Urinary bladder (tissue), 4 donors: ENCODE measurements at places on chromosomes 5 and 9. TPM values are rescaled to one million over a fixed set of nuclear protein-coding genes. Genes with fewer than 3 reads are reported as not detected.

GRCh38 chr5:136079195-136079985 is 50.6 kb downstream of the TGFBI start:
- DNase-seq = no peak

- DNase-seq = no peak
Measured at GRCh38 chr5:138472353-138472752, 7.1 kb downstream of the EGR1 start.

Gene SEC16A
- 24.3 TPM for total RNA-seq

Gene CCDC192
- not detected for total RNA-seq

Gene MYMK
- 1.2 TPM for total RNA-seq

- no peak for DNase-seq
Measured at GRCh38 chr9:131405428-131405827, 11.5 kb downstream of the PRRC2B start.

Gene CDH18
- 3.2 TPM for total RNA-seq

DNA sequence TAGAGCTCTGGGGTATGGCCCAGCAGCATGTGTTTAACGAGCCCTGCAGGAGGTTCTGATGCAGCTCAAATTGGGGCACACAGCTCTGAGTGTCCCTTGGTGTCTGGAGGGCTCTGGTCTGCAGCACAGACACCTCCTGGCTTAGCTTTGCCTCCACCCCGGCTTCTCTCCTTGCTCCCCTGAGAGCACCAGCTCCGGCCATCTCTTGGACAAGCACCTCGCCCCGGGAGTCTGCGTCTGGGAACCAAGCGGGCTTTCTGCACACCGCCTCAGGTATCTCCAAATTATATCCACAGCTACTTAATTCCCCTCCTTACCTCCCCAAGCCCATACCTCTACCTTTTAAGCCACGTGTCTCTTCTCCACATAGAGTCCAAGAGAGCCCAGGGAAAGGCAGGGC is 83.7 kb upstream of the IRX4 start:
- DNase-seq = no peak

DNA sequence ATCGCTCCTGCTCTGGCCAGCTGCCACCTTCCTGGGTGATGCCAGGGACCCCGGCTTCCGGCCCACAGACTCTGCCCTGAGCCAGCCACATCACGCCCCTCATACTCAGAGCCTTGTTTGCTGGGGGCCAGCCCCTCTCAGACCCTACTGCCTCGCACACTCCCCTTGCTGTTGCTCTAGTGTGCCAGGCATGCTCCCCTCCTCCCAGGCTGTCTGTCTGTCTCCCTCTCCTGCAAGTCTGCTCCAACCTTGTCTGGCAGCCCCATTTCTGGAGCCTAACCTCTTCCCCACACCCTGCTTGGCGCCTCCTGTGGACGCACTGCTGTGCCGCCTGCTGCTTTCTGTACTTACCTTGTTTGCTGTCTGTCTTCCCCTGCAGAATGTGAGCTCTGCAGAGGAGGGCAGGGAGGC is 184.7 kb downstream of the HSPA4 start:
- no peak for DNase-seq

GRCh38 chr5:121731377-121731776 is 120.3 kb upstream of the FTMT start:
- DNase-seq = no peak

- no peak for DNase-seq
Measured at GRCh38 chr9:27280860-27281259, 16.1 kb downstream of the EQTN start.

Gene FGFR4
- total RNA-seq = 7.2 TPM

Gene PCDHGB6
- total RNA-seq = 12.0 TPM

- no peak for DNase-seq
Measured at GRCh38 chr9:104831681-104832080, 67.8 kb downstream of the NIPSNAP3B start.
